Neuronal stem cell (in vitro differentiated cells): ENCODE measurements at places on chromosomes 13 and 19.

DNA sequence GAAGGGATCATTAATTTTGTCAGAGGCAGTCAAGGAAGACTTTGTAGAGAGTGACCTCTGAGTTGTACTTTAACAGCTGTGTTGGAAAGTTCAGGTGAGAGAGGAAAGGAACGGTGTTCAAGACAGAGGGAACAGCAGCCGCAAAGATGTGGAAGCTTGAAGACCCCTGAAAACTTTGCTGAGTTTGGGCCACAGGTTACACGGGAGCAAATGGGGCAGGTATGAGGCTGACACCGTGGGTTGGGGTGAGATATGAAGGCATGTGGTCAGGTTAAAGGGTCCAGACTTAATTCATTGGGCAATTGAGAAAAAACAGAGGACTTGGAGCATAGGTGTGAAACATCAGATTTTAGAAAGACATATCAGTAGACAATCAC, 72.0 kb upstream of the SERP2 start:
- DNase-seq: no peak

DNA sequence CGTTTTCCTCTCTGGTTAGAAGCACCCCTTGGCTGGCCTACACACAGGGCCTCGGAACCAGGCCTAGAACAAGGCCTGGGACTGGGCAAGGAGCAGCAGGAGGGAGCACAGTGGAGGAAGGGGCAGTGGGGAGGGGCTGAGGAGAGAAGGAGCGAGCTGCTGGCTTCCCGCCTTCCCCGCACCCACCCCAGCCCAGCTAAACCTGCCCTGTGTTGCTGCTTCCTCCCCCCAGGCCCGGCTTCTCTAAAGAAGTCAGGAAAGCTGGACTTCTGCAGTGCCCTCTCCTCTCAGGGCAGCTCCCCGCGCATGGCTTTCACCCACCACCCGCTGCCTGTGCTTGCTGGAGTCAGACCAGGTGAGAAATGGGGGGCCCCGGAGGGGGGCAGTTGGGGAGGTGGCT, 24.3 kb downstream of the LYL1 start:
- DNase-seq: no peak

DNA sequence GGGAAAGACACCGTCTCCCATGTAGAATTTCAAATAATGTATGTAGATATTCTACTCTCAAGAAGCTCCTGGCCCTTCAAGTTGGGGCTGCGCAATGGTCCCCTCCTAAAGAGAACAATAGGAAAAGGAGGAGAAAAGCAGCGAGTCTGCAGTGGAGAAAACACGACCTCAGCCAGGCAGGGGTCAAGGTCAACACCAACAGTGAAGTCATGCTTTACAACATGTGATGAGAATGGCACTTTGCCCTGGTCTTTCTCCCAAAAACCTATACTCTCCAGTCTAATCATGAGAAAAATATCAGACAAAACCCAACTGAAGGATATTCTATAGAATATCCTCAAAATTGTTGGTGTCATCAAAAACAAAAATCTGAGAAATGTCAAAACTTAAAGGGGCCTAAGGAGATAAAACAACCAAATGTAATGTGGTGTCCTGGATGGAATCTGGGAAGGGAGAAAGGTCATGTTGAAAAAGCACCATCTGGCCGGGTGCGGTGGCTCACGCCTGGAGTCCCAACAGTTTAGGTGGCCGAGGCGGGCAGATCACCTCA, 101.0 kb downstream of the SPACA7 start:
- no peak for DNase-seq

DNA sequence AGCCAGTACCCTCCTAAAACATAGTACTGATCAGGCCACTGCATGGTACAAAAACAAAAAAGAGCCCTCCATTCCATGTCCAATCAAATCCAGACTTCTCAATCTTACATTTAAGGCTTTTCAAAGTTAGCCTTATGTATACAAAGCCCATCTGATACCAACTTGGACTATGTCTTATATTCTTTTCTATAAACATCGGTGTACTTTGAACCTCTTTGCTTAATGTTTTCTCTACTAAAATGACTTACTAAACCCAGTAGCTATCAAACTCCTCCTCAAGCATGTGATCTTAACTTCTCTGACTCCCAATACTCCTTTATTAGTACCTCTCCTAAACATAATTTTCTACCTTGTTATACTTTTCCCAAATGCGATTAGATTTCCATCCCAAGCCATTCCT, 14.8 kb downstream of the TSC22D1 start:
- DNase-seq: no peak

DNA sequence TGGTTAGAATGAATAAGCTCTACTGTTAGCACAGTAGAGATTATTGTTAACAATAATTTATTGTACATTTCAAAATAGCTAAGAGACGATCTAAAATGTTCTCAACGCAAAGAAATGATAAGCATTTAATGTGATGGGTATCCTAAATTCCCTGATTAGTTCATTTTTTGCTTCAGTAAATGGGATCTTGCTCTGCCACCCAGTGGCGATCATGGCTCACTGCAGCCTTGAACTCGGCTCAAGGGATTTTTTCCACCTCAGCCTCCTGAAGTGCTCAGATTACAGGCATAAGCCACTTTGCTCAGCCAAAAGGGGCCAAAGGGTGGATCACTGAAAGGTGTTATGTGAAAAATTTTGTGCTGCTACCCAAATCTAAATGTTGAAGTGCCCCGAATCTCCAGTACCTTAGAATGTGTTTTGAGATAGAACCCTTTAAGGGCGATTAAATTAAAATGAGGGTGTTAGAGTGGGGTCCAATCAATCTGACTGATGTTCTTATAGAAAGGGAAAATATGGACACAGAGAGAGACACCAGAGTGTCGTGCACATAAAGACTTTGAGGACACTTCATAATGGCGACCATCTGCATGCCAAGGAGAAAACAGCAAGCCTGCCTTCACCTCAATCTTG, 31.5 kb upstream of the ZNF766 start:
- DNase-seq: peak; percentile 48
